CD8-positive, alpha-beta T cell (primary cell): ENCODE measurements at places on chromosomes 7 and 10.

DNA sequence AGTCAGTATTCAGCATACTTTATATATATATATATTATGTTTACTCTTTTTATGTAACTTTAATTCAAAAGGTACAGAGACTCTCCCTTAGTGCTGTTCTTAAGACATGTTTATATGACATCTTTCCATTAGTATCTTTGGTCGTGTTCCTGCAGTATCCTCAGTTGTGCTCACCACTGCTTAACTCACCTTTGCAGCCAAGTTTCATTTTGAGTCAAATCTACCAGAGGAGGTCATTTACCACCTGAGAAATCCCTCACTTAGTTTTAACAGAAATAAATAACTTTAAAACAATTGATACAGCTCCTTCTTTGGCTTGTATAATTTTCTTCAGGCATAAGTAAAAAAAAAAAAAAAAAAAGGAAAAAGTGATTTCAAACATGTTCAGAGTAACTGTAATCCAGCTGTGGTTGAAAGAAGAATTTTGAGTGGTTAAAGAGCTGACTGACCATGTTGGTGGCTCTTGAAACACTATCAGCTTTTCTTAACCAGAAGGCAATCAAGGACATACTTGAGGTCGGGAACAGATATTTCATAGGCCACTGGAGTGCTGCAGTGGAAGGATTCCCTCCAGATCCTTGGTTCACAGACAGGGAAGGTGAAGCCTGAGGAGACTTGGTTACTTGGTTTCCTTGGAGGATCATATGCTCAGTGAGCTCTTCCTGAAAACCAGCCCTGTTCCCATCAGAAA is 116.8 kb downstream of the AUTS2 start:
- DNase-seq: no peak

GRCh38 chr10:125064681-125065492 is 95.5 kb downstream of the CTBP2 start:
- DNase-seq: no peak

- no peak for DNase-seq
Observed at GRCh38 chr7:129832282-129832681, 120.5 kb downstream of the UBE2H start.

DNA sequence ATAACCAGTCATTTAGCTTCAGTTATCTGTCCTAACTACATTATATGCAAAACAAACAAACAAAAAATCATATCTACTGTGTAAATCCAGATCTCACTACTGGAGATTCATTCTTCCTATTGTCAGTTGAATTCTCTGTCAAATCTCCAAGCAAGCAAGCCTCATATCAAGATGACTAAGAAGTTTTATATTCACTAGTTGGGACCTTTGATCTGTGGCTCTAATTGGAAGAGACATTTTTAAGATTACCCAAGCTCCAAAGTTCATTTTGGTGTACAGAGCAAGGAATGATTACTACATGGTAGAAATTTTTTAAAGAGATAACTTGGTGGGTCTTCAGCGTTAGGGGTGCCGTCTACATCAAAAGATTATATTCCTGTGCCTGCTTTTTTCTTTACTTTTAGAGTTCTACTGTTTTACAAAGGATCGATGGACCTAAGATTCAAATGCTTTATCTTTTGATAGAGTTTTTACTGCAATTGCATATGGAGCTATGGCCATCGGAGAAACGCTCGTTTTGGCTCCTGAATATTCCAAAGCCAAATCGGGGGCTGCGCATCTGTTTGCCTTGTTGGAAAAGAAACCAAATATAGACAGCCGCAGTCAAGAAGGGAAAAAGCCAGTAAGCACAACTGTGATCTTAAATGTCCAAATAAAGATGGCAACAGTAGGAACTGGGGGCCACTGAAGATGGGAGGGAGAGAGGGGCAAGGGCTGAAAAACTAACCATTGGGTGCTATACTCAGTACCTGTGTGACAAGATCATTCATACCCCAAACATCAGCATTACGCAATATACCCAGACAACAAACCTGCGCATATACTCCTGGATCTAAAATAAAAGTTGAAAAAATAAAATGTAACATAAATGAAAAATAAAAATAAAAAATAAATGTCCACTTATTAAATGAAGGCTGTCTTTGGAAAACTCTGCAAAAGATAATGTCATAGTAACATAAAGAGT is 47.9 kb downstream of the SP8 start:
- no peak for DNase-seq

DNA sequence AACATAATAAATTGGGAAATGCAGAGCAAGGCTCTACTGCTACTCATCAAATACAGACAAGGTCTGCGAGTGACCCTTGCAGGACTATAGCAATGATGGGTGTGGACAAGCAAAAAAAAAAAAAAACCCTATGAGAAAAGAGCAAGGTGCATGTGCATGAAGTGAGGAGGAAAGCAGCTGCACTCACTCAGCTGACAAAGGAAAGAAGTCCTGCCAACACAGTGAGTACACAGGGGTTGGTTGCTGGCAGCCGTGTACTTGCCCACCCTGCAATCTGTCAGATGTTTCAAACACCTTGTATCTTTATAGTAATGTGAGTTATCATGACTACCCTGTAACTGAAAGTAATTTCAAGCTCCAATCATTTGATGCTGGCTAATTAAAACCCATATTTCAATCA is 20.5 kb downstream of the CHCHD3 start:
- no peak for DNase-seq
